CD8-positive, alpha-beta T cell (primary cell): ENCODE measurements at places on chromosomes 6 and 20.

DNA sequence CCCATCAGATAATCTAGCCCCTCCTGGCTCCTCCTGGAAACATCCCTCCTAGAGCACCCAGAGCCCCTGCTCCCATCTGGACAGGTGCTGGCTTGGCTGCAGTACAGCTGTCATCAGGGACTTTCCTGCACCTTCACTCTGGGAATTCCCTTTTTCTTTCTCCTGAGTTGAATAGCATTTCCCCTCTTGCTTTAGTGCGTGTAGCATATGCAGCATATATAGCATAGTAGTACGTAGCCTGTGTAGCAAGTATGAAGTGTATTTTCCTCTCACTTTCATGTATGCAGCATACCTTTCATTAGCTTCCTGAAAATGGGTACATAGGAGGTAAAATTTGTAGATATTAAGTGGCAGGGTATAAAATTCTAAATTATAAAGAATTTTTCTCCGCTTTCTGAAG, 352.9 kb downstream of the ESR1 start:
- DNase-seq, result peak; percentile 27

DNA sequence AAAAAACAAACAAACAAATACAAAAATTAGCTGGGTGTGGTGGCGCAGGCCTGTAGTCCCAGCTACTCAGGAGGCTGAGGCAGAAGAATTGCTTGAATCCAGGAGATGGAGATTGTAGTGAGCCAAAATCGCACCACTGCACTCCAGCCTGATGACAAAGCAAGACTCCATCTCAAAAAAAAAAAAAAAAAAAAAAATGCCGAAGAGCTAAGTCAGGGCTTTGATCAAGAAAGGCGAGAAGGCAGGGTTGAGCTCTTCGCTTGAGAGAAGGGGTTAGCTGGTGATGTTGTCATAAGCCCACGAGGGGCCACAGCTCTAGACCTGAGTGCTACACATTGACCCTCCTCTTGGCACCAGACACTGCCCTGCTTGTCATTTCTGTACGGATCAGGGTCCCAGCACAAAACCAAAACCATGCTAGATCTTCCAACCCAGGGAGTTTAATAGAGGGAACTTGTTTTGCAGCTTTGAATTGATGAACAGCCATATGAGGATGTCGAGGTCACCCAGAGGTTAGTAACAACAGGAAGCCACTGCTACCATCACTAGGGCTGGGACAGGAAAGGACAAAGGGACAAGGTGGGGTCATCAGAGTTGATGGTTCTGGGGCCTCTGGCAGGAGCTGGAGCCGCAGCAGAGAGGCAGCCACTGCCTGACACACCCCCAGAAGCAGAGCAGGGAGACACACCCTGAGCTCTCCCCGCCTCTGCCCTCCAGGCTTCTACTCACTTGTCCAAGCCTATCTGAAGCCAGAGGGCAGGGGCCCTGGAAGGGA, 122.7 kb downstream of the SNX5 start:
- DNase-seq, result no peak

DNA sequence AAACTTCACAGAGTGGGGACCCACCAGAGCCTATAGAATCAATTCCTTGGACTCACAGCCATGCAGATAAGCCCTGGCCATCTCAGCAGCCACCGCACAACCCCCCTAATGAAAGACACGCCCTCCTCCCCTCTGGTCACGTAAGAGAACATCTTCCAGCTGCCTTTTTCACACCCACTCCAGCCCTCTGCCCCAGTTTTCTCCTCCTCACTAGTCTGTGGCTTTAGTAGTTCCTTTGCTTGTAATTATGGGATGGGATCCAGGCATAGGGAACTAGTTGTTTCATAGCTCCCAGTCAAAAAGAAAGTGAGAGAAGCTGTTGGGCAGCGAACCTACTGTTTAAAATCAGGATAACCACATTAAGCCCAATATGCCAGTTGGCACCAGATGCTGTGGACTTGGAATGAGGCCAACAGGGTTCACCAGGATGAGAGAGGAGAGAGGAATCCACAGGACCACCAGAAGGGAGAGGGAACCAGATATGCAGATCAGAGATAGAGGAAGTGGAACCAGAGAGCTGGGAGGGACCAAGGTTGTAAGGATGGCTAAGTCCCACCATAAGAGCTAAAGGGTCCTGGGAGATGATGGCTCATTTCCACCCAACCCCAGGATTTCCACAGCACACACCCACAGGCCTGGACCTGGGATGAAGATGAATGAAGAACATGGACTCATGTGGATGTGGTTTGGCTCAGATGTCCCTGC, 9.0 kb upstream of the BTN3A1 start:
- DNase-seq, result no peak

DNA sequence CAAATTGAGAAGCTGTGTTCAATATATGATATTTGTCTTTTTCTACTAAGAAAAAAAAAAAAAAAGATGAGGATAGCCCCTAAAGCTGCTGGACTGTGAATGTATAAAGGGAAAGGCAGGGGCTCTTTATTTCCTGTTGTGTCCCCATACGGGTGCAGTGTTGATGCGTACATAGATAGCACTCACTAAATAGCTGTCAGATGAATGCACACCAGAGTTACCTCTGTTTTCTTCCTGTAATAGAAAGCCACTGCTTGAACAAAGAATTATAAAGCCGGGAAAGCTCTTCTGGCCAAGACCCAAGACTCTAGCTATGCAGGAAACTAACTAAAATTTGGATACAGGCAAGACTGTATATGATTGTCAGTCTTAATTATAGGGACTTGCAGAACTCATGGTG, 260.0 kb downstream of the FARS2 start:
- DNase-seq, result no peak

DNA sequence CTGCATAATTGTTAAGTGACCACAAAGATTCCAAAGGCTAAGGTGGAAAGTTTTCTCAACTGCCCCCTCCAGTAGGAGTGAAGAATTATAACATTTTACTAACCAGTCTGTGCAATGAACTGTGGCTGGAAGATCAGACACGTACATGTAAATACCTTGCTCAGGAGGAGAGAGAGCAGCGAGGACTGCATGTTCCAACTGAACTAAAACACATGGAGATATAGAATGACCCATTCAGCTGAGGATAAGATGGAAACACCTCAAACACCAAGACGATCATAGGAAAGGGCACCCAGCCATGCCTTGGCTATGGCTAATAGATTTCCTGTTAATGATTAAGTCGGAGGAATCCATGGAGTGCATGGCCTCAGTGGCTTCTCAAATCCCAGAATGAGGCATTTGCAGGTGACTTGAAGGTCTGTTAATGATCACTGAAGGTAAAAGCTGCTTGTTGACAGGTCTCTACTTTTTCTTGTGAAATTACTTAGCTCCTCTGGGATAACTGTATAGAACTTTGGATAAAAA, 875.6 kb downstream of the TFAP2A start:
- DNase-seq, result no peak

DNA sequence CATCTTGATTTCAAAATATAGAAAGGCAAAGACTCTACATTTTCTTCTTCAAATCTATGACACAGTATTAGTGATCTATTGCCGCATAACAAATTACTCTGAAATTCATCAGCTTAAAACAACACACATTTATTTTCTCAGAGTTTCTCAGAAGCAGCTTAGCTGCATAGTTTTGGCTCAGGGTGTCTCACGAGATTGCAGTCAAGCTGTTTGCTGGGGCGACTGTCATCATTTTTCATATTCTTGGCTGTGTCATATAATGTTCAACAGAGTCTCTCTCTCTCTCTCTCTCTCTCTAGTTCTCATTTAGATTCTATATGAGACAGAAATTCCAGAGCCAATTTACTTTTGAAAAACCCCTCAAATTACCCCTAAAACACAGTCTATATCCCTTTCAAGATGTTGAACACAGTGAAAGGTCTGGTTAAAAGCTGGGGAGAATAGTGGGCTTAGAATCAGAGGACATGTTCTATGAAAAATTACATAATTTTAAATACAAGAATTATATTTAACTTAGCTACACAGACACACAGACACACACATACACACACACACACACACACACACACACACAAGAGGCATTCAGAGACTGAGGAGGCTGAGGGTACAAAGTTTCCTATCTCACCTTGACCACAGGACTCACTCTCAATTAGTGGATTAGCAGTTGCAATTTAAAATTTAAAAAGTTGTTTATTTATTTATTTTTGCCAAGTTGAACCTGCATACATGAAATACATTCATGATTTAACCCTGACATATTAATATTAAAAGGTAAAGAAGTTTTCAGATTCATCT, 86.7 kb downstream of the MKKS start:
- DNase-seq, result no peak

- no peak for DNase-seq
Observed at GRCh38 chr6:55448451-55448850, 121.2 kb downstream of the GFRAL start.

GRCh38 chr20:588476-588875, 21.6 kb downstream of the TCF15 start:
- DNase-seq, result no peak

- DNase-seq, result no peak
Observed at GRCh38 chr6:169220068-169220964, 33.3 kb downstream of the THBS2 start.

DNA sequence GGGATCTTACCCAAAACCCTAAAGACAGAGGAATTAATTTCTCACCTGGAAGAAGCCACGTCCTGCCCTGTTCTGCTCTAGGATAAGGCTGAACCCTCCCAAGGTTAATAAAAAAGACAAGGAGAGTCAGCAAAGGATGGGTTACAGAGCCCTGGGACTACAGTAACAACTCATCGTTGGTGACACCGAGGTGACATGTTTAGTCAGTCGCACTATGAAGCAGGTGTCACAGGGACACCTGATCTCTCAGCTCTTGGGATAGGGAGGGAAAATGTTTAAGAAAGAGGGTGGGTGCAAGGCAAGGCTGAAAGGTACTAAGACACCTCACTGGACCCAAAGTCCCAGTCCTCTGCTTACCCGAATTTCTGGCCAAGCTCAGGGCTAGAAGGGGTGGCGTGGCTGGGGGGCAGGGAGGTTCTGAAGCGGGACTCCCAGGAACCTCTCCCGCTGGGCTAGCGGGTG, 562 bp downstream of the MOCS1 start:
- DNase-seq, result no peak

DNA sequence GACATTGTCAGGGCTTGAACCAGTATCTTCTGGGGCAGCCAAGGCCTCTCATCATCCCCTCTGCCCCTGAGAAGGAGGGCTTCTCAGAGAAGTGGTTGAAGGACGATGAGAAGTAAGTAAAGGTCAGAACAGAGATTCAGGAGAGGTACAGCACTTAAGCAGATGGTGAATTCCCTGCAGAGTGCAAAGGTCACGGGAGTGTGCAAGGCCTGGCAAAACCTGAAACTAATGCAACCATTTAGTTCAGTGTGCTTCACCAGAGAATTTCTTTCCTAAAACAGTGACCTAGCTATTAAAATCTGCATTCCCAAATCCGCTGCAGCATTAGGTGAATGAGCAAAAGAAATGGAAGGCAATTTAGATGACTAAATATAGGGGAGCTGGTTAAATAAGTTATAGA, 58.4 kb downstream of the TRERF1 start:
- no peak for DNase-seq

DNA sequence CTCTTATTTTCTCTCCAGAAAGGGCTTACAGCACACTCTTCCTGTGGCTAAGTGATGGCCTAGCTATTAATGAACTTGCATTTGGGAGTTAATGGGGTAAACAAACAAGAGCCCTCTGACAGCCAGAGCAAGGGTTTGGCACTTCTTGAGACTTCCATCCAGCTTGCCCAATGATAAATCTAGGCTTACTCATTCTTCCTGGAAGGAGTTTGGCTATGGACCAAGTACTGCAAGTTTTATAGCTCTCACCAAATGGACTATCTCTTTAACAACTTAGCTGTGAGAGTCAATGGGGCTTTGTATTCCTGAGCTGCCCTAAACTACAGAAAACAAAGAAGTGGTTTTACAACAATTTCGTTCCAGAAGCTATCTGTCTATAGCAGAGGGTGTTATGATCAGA, 16.7 kb upstream of the PI3 start:
- DNase-seq, result no peak

GRCh38 chr20:43068482-43068881, 121.2 kb downstream of the PTPRT start:
- no peak for DNase-seq

DNA sequence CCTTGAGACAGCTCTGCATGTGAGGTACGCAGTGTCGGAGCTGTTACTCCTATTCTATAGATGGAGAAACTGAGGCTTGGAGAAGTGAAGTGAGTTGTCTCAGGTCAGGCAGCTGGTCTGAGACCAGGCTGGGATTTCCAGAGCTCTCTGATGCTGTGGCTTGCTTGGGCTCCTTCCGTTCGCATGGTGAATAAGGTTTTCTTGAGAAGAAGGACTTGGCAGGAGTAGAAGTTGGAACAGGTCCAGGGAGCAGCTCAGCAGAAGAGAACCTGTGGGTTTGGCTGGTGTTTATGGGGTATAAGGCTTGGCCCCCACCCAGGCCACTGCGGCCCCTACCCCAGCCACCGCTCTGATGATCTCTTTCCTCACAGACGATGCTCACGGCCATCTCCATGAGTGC, 7.4 kb downstream of the SLC12A5 start:
- no peak for DNase-seq

DNA sequence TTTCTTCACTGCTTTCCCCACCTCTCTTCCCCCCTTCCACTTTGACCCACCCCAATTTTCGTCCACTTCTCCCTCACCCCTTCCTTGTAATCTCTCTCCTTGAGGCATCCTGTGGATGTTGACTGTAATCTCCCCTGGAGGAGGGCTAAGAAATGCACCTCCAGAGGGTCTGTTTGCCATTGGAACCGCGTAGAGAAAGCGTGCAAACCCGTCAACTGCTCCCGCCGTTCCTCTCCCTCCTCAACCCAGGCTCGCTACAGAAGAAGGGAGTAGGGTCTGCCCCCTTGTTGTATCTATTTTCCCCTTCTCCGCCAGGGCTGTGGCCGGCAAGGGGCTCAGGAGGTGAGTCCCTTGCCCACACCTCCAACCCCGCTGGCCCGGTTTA, 502 bp upstream of the HTR1E start:
- no peak for DNase-seq

DNA sequence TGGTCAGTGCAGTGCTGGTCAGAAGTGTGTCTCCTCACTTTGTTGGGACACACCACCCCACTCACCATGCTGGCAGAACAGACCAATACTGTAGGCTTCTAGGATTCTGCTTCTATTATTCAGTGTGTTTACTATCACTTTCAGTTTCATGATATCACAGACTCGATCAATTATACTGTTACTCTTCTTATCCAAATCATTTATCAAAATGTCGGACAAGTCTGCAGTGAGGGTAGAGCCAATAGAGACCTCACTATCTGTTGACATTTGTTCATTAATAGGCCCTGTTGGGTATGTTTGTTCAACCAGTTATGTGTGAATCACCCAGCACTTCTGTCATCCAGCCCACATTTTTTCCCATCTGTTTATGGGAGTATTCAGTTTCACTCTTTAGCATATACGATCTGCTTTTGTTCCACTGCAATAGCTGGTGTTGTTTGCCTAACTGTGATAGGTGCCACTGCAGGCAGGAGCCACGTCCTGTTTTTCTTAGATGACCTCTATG, 140.1 kb downstream of the NRN1 start:
- DNase-seq, result no peak

GRCh38 chr6:157185171-157185570, 138.1 kb downstream of the TMEM242 start:
- DNase-seq, result no peak
